Stimulated activated CD8-positive, alpha-beta memory T cell treated with anti-CD3 and anti-CD28 coated beads, Interleukin-4, amount 100 ng/mL, for 4 hours (primary cell): ENCODE measurements at places on chromosomes 6 and 20.

DNA sequence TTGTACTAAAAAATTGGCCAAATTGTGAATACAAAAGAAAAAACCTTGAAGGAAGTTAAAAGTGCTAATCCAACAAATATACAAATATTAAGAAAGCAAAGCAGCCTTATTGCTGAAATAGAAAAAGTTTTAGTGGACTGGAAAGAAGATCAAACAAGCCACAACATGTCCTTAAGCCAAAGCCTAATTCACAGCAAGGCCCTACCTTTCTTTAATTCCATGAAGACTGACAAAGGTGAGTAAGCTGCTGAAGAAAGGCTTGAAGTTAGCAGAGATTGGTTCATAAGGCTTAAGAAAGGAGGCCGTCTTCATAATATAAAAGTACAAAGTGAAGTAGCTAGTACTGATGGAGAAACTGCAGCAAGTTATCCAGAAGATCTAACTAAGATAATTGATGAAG lies 53.5 kb downstream of the TINAG start:
- no peak for DNase-seq

GRCh38 chr6:106533054-106533453 lies 96.2 kb downstream of the RTN4IP1 start:
- no peak for DNase-seq

- DNase-seq, result no peak
Measured at GRCh38 chr6:45420909-45421708, 43.4 kb upstream of the SUPT3H start.

DNA sequence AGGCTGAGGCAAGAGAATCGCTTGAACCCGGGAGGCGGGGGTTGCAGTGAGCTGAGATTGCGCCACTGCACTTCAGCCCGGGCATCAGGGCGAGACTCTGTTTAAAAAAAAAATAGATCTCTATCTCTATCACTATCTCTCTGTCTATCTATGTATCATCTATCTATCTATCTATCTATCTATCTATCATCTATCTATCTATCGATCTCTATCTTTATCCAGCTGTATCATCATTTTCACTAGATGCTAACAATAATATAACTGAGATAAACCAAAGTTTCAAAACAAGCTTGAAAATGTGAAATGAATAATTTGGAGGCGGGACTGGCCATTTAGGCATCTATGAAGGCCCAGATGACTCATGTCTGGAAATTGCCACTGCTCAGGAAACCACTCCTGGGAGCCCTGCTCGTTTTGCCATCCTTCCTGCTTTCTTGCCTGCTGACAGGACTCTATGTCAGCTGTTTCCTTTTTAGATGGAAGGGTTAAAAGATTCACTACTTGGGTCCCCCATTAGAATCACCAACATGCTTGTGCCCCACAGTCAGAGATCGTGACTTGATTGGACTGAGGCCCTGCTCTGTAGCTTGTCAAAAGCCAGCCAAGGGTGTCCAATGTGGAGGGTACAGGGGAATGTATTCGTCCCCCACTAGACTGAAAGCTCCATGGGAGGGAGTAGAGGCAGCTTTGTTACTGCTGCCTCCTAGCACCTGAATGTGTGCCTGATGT lies 61.7 kb downstream of the UTRN start:
- DNase-seq, result no peak

- DNase-seq, result no peak
Measured at GRCh38 chr6:155013457-155013876, 18.4 kb downstream of the TIAM2 start.

GRCh38 chr20:56955680-56956079 lies 310.8 kb downstream of the BMP7 start:
- no peak for DNase-seq

DNA sequence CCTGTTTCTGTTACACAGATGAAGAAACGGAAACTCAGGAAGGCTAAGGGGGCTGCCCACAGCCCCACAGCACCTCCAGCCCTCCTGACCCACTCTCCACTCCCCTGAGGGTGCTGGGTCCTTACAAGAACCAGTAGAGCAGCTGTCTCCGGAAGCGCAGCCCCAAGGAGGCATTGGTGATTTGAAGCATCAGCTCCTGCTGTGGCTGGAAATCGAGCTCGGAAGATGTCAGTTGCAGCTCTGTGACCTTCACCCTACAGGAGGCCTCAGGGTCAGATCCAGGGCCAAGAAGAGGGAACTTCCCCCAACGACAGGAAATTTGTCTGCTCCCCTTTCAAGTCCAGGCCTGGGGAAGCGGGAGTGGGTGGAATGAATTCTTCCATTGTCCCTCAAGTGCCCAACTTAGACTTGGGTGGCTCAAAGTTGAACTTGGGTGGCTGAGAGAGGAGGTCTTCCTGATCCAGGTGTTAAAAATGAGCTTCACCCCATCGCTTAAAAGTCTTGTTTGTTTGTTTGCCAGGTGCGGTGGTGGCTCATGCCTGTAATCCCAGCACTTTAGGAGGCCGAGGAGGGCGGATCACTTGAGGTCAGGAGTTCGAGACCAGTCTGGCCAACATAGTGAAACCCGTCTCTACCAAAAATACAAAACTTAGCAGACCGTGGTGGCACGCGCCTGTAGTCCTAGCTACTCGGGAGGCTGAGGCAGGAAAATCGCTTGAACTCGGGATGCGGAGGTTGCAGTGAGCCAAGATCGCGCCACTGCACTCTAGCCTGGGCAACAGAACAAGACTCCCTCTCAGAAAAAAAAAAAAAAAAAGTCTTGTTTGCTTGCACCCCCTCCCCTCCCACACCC lies 1.9 kb downstream of the PLTP start:
- DNase-seq, result no peak

DNA sequence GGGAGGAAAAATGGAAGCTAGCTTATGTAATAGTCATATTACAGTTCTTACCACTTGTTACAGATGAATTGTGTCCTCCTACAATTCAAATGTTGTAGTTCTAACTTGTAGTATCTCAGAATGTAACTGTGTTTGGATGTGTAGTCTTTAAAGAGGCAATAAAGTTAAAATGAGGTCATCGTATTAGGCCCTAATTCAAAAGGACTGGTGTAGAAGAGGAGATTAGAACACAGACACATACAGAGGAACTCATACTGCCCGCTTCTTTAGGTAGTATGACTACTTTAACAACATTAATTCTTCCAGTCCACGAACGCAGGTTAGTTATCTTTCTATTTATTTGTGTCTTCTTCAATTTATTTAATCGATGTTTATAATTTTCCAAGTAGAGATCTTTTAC lies 46.5 kb upstream of the TPD52L1 start:
- no peak for DNase-seq

GRCh38 chr6:2127484-2127911 lies 117.9 kb downstream of the GMDS start:
- DNase-seq, result peak; percentile 8

DNA sequence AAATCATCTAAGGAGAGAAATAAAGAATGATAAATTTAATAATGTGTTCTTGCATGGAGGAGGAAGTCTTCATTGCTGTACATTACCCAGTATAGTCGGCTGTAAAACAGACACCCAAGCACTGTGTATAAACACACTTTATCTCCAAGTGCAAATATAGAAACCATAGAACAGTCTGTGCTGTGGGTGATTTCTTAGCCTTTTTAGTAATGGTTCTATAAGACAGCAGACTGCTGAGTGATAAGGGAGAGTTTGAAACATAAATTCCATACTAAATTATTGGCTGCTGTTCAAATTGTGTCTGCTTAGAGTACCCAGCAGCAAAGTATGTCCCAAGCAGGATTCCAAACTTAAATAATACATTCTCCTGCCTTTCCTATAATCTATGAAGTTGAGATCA lies 4.6 kb downstream of the FILIP1 start:
- no peak for DNase-seq
